ENCODE measurements at places on chromosomes 4 and X.
A peak's percentile ranks its signal among the peaks of the same experiment; 100 is the strongest.

DNA sequence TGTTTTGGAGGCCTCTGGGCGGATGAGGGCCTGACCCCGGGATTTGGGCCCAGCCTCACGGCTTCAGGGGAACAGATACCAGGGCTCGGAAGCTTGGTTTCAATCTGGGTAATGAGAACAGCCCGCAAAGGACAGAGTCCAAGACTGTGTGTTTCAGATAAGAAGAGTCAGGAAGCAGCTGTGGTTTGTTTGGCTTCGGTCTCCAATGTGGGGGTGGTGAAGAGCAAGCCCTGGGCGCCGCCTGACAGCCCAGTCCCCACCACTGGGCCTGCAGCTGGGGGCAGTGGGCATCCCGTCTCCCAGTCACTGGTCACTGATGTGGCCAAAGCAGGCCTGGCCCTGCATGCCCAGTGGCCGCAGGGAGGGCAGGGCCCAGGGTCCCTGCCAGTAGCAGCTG, 9.1 kb downstream of the WFS1 start:
- peak overlapping the region; percentile 38 for H3K4me3 ChIP-seq
- peak overlapping the region; percentile 38 for H3K27ac ChIP-seq
- H3K36me3 ChIP-seq, result no peaks in the 10 kb centered on the region
- peak; percentile 87 for ATAC-seq

DNA sequence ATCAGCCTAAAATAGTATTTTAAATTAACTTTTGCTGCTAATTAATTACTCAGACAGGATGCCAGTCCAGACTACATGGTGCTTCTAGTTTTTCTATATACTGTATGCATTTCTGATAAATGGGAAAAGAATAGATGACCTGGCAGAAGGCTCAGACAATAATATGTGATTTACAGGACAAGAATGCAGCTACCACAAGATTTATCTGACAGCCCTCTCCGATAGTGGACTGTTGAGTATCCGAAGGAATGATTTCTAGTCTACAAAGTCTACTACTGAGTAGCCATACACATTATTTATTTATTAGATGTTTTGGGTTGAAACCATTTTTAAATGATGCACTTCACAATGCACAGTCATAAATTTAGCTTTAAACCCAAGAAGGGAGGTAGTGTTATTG, 212.8 kb downstream of the MAB21L2 start:
- H3K27me3 ChIP-seq, result no peaks in the 10 kb centered on the region
- H3K4me1 ChIP-seq, result no peaks in the 10 kb centered on the region
- H3K27ac ChIP-seq, result no peak overlapping the region
- ATAC-seq, result no peak
- H3K36me3 ChIP-seq, result peaks cover 47% of the 10 kb centered on the region

DNA sequence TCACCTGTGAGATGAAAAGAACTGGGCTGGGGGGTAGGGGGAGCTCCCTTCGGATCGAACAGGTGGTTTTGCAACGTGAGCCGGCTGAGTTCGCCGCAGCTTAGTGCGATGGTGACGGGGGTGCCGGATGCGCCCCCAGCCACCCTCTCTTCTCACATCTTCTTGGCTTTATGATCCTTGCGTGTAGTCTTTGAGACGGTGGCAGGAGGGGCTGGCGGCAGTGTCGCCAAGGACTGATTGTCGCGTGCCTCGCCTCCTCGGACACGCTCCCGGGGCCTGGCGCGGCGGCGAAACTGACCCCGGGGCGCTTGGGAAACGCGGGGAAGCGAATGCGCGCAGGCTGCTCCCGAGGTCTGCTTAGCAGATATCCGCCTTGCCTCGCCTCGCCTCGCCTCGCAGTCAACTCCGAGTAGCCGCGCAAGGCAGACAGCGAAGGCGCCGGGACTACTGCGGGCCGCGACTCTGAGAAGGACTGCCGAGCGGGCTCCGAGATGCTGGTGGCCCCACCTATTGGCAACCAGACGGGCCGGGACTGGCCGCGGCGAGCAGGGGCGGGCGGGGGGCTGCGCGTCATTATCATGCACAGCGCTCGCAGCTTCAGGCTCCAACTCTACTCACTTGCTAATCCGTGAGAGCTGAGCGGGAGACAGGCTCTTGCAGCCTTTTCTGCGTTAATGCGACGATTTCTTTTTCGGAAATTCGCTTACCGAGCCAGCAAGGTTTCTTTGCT, 1.5 kb downstream of the GRID2 start:
- no peaks in the 10 kb centered on the region for H3K4me1 ChIP-seq
- peaks cover 28% of the 10 kb centered on the region for H3K27me3 ChIP-seq
- H3K27ac ChIP-seq, result no peak overlapping the region

DNA sequence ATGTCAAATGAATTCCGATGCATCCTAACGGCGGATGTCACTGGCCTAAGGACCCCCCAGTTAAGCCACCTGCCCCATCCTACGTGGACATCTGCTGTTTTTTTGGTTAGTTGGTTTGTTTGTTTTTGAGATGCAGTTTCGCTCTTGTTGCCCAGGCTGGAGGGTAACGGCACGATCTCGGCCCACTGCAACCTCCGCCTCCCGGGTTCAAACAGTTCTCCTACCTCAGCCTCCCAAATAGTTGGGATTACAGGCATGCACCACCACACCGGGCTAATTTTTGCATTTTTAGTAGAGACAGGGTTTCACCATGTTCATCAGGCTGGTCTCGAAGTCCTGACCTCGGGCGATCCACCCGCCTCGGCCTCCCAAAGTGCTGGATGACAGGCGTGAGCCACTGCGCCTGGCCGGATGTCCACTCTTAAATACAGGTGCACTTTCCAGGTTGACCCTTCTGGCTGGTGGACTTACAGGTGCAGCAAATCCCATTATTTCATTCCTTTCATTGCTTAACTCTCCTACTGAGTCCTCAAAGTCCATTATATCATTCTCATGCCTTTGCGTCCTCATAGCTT, 206.2 kb downstream of the CRLF2 start:
- H3K4me1 ChIP-seq, result no peaks in the 10 kb centered on the region
- no peak for ATAC-seq
- H3K36me3 ChIP-seq, result no peaks in the 10 kb centered on the region
- no peak overlapping the region for H3K27ac ChIP-seq
- no peaks in the 10 kb centered on the region for H3K27me3 ChIP-seq
- no peak overlapping the region for H3K4me3 ChIP-seq

DNA sequence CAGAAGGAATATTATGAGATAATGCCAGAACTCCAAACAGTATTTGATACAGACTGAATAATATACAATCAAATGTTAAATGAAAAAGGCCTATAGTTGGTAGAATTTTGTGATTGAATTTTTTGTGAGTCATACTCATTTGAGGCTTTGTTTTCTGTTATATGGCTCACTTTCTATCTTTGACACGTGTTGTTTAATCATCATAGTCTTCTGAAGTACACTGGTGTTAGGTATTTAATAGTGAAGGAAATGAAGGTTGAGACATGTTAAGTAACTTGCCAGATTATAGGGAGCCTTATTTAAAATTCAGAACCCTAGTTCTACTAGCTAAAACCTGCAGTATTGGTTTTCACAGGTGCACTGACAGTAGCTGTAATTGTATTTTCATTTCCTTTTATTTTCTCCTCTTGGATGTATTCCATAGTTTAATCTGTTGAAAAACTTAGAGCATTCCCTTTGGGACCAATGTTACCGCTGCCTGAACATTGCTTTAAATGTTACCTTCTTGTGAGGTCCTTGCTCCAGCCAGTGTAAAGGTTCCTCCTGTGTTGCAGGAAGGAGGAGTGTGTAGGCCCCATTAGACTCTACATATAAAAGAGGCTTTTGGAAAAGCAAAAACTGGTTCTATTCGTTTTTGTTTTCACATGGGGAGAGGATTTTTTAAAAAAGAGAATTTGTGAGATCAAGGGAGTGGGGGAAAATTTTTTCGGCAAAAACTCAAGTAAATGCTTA, 224.1 kb downstream of the ARHGAP10 start:
- ATAC-seq, result no peak
- no peaks in the 10 kb centered on the region for H3K27me3 ChIP-seq
- no peak overlapping the region for H3K4me3 ChIP-seq
- H3K36me3 ChIP-seq, result peaks cover 23% of the 10 kb centered on the region
- H3K4me1 ChIP-seq, result no peaks in the 10 kb centered on the region
- no peak overlapping the region for H3K27ac ChIP-seq

GRCh38 chrX:111411557-111411956, 435 bp downstream of the DCX start:
- no peaks in the 10 kb centered on the region for H3K36me3 ChIP-seq
- no peak overlapping the region for H3K27ac ChIP-seq
- no peaks in the 10 kb centered on the region for H3K4me1 ChIP-seq
- peaks cover 8% of the 10 kb centered on the region for H3K27me3 ChIP-seq
- H3K4me3 ChIP-seq, result no peak overlapping the region

DNA sequence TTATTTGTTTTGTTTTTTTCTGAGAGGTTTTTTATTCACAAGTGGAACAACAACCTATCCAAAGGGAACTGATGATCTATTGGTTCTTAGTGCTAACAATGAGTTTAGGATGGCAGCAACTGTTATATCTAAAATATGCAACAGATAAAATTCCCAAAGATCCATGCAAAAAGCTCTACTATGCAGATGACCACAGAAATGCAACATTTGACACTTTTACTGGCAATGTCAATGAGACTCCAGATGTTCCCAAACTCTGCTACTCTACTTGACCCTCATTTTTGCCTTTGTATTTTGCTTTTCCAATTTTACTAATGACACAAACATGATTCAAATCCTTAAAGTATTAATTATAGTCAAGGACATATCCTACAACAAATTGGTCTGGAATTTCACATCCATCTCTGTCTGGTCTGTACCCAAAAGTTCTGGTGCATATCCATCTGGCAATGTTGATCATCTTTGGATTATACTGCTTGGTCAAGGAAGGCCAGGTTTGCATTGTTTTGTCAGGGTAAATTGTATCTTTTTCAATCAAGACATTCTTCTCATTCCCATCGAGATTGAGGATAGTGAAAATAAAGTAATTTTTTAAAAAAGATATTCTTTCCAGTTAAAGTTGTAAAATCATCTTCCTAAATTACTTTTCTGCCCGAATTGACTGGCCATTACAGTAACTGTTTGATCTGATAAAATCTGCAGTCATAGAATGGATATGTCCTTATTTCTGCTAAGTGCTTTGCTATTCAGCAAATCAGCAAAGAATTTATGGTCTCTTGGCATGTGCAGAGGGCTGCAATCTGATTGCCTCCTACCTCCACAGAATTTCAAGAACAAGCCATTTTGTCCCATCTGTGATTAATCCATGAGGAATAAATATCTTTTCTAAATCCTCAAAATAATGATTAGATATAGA, 73.6 kb downstream of the FGFBP1 start:
- no peaks in the 10 kb centered on the region for H3K4me1 ChIP-seq
- no peaks in the 10 kb centered on the region for H3K27me3 ChIP-seq
- no peak overlapping the region for H3K27ac ChIP-seq
- no peaks in the 10 kb centered on the region for H3K36me3 ChIP-seq
- H3K4me3 ChIP-seq, result no peak overlapping the region

GRCh38 chrX:123881330-123881729, 21.5 kb downstream of the XIAP start:
- H3K4me3 ChIP-seq, result no peak overlapping the region
- no peak for ATAC-seq
- no peak overlapping the region for H3K27ac ChIP-seq
- H3K4me1 ChIP-seq, result peaks cover 12% of the 10 kb centered on the region
- H3K27me3 ChIP-seq, result no peaks in the 10 kb centered on the region
- H3K36me3 ChIP-seq, result peaks cover 21% of the 10 kb centered on the region

GRCh38 chr4:100098681-100099080, 91.6 kb downstream of the DDIT4L start:
- no peaks in the 10 kb centered on the region for H3K27me3 ChIP-seq
- peaks cover 7% of the 10 kb centered on the region for H3K36me3 ChIP-seq
- peaks cover 28% of the 10 kb centered on the region for H3K4me1 ChIP-seq
- H3K4me3 ChIP-seq, result no peak overlapping the region

GRCh38 chrX:47623540-47624027, 3.9 kb upstream of the SYN1 start:
- peaks cover under 1% of the 10 kb centered on the region for H3K4me1 ChIP-seq
- ATAC-seq, result peak; percentile 67
- no peaks in the 10 kb centered on the region for H3K36me3 ChIP-seq

GRCh38 chr4:141668200-141668910, 32.0 kb downstream of the IL15 start:
- peaks cover 9% of the 10 kb centered on the region for H3K4me1 ChIP-seq
- H3K36me3 ChIP-seq, result no peaks in the 10 kb centered on the region
- no peak for ATAC-seq
- H3K27me3 ChIP-seq, result no peaks in the 10 kb centered on the region
- no peak overlapping the region for H3K4me3 ChIP-seq

DNA sequence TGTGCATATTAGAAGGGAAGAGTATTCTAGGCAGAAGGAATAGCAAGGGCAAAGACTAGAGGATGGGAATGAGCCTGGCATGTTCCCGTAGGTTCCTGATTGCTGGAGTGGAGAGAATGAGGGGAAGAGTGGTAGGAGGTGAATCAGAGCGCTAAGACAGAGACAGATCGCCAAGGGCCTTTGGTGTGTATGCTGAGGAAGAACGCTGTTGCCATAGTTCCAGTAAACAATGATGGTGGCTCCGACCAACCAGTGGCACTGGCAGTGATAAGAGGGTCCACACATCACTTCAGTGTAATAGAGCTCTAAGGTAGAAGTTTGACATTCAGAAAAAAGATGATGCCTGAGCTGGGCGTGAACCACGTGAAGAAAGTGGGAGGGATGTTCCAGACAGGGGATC, 966 bp downstream of the TBC1D25 start:
- peaks cover 7% of the 10 kb centered on the region for H3K4me1 ChIP-seq
- H3K27ac ChIP-seq, result peak overlapping the region; percentile 94
- peaks cover 54% of the 10 kb centered on the region for H3K36me3 ChIP-seq
- H3K4me3 ChIP-seq, result peak overlapping the region; percentile 98
- H3K27me3 ChIP-seq, result no peaks in the 10 kb centered on the region

- H3K27ac ChIP-seq, result peak overlapping the region; percentile 2
- no peak overlapping the region for H3K4me3 ChIP-seq
- peaks cover 5% of the 10 kb centered on the region for H3K4me1 ChIP-seq
- H3K36me3 ChIP-seq, result no peaks in the 10 kb centered on the region
Measured at GRCh38 chrX:15202454-15203177, 67.3 kb downstream of the ASB9 start.

- H3K36me3 ChIP-seq, result no peaks in the 10 kb centered on the region
- no peaks in the 10 kb centered on the region for H3K4me1 ChIP-seq
- no peak overlapping the region for H3K27ac ChIP-seq
- ATAC-seq, result no peak
Measured at GRCh38 chr4:163042306-163042705, 124.4 kb downstream of the NAF1 start.

- H3K4me1 ChIP-seq, result no peaks in the 10 kb centered on the region
- no peaks in the 10 kb centered on the region for H3K36me3 ChIP-seq
- no peak overlapping the region for H3K27ac ChIP-seq
Measured at GRCh38 chr4:36872679-36873078, 371.9 kb upstream of the NWD2 start.

- no peaks in the 10 kb centered on the region for H3K4me1 ChIP-seq
- no peak overlapping the region for H3K4me3 ChIP-seq
- no peaks in the 10 kb centered on the region for H3K36me3 ChIP-seq
- ATAC-seq, result no peak
- peaks cover 6% of the 10 kb centered on the region for H3K27me3 ChIP-seq
Measured at GRCh38 chr4:81096566-81096965, 66.1 kb downstream of the BMP3 start.

GRCh38 chrX:3262901-3263300, 83.6 kb downstream of the MXRA5 start:
- H3K27me3 ChIP-seq, result peaks cover 3% of the 10 kb centered on the region
- no peak overlapping the region for H3K4me3 ChIP-seq
- no peaks in the 10 kb centered on the region for H3K4me1 ChIP-seq
- no peaks in the 10 kb centered on the region for H3K36me3 ChIP-seq
- H3K27ac ChIP-seq, result no peak overlapping the region
- no peak for ATAC-seq

Measured in activated T-helper 17 cell treated with anti-CD3 and anti-CD28 coated beads, Interleukin-2, amount 50 U/mL, for 72 hours (primary cell).